KBM-7 (cell line): ENCODE measurements at places on chromosomes 3 and 15.

- DNase-seq = no peak
These were observed 12.0 kb upstream of the CTXND1 start for GRCh38 chr15:80264031-80264430.

DNA sequence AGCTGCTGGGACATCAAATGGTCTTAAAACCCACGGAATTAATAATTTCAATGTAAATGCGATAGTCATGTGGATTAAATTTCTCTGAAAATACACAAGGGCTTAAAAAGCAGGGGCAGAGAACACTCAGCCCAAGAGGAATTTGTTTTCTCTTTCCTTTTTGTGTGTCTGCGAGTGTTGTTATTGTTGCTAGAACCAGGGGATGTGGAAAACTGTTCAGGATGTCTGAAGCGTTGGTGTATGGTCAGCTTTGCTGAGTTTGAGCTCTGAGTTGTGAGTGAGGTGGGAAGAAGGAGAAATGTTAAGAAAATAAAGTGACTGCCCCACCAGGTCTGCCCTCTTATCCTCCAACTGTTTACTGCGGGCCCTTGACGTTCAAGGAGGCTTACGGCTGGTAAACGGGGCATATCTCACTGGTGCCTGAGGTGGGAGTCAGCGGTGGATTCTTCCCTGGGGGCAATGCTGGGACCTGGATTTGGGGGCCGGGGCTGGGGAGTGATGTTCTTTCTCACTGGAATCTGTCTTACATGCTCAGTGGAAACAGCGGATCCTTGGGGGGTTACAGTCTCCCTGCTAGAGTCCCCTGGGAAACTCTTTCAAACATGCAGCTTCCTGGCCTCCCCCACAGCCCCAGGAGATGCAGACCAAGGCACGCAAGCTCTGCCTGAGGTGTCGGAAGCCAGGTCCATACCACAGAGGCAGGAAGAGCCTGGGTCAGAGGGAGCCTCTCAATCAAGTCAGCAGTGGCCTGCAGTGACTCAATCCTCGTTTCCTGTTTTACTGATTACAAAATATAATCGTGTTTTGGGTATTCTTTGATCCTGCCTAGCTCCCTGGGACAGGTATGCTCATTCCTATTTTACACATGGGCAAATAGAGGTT lies 41.8 kb downstream of the ITGA11 start:
- DNase-seq = peak; percentile 70

GRCh38 chr3:108346301-108347227 lies 50.2 kb downstream of the HHLA2 start:
- no peak for DNase-seq

- DNase-seq = no peak
These were observed 897 bp upstream of the TLE3 start for GRCh38 chr15:70098461-70099166.

DNA sequence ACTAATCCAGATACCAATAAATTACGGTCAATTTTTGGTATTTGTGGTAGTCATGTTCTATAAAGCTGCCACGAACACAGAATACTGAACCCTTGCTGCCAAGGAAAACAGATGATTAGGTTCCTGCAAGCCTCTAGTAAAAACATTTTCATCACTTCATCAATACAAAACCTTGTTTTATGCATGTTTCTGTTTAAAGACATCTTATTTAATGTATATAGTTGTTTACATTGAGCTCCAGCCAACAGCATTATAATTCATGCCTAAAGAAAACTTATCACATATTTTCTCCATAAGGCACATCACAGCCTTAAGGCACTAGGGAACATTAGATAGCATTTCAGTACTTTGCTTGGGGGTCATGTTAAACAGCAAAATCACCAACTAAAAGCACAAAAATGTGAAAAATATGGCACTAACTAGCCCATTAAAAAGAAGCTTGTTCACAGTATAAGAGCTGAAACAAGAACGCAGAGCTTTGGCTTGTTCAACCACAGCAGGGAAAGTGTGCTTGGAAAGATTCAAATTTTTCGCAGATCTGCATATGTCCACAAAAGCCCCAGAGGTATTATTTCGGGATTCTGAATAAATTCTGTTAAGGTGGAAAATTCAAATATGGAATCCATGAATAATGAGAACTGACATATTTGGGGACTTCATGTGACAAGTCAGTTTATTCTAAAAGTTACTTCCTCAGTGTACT lies 27.7 kb downstream of the POLQ start:
- no peak for DNase-seq

- DNase-seq = no peak
These were observed 43.4 kb upstream of the AGBL1 start for GRCh38 chr15:86036243-86036642.
